Upper lobe of left lung (tissue), 6 donors: ENCODE measurements at places on chromosomes 4 and X. TPM values are rescaled to one million over a fixed set of nuclear protein-coding genes. Genes with fewer than 3 reads are reported as not detected.

Gene F8A3
- total RNA-seq: 25.7 TPM

DNA sequence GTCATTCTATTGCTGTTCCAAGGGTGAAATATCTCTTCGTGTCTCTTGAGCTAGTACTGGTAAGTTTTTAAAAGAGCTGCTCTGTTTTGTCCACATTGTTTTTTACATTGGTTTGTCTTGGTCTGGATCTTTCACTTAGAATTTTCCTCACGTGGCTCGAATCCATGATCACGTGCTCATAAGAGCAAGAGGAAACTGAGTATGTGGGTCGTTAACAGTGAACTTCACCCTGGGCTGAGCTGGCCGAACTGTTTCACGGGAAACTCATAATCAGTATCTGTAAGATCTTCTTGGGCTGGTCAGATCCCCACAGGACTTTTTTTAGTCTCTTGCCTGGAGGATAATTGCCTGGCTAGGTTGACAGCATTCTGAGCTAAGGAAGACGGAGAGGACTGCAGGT, 77.8 kb upstream of the HELT start:
- no peak overlapping the region for H3K27ac ChIP-seq
- no peak for DNase-seq
- H3K36me3 ChIP-seq: no peaks in the 10 kb centered on the region
- no peaks in the 10 kb centered on the region for H3K4me1 ChIP-seq
- no peaks in the 10 kb centered on the region for H3K27me3 ChIP-seq

Gene RIPPLY1
- total RNA-seq: not detected

- no peak for DNase-seq
- no peak overlapping the region for H3K4me3 ChIP-seq
- H3K36me3 ChIP-seq: no peaks in the 10 kb centered on the region
- H3K4me1 ChIP-seq: no peaks in the 10 kb centered on the region
These were observed 178.4 kb upstream of the GPRIN3 start for GRCh38 chr4:89486042-89486441.

DNA sequence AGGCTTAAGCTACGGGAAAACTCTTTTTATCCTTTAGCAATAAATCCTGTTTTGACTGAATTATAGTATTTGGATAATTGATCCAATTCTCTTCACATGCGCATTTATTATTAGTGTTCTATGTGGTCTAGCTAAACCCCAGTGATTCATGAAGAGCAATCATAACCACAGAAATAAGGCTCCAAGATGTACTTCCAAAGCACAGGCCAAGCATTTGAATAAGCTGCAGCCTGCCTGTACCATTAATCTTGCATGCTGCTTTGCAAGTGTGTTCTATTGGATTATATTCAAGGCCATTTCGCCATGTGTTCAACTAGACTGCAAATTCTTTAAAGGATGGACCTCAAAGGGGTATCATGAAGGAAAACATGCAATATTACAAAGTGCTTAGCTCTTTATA, 385.2 kb upstream of the FAT1 start:
- no peaks in the 10 kb centered on the region for H3K4me1 ChIP-seq
- no peak overlapping the region for H3K4me3 ChIP-seq
- no peak overlapping the region for H3K27ac ChIP-seq

Gene DUSP21
- not detected for total RNA-seq

GRCh38 chr4:3158841-3159240, 84.4 kb downstream of the HTT start:
- DNase-seq: no peak
- H3K27me3 ChIP-seq: no peaks in the 10 kb centered on the region
- H3K27ac ChIP-seq: no peak overlapping the region
- H3K4me3 ChIP-seq: no peak overlapping the region
- H3K36me3 ChIP-seq: peaks cover 66% of the 10 kb centered on the region
- no peaks in the 10 kb centered on the region for H3K4me1 ChIP-seq

Gene CSAG3
- total RNA-seq: not detected

DNA sequence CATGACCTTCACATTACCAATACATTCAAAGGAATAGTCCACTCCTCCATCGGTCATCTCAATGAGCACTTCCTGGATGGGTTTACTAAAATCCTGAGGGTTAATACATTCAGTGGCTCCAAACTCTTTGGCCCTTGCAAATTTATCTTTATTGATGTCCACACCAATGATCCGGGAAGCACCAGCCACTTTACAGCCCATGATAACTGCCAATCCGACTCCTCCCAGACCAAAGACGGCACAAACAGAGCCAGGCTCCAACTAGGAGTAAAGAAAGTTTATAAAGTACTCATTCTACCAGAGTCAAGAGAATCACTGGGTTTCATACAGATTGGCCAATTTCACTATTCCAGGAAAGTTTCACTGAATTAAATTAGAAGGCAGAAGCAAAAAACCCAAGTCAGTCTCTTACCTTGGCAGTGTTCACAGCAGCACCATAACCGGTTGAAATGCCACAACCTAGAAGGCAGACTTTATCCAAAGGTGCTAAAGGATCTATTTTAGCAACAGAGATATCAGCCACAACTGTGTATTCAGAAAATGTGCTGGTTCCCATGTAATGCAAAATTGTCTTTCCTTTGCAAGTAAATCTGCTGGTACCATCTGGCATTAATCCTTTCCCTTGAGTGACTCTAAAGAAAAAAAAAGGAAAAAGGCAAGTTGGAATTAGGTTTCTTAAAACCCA, 12.2 kb downstream of the ADH5 start:
- no peaks in the 10 kb centered on the region for H3K27me3 ChIP-seq
- no peak overlapping the region for H3K4me3 ChIP-seq
- H3K4me1 ChIP-seq: no peaks in the 10 kb centered on the region
- no peak overlapping the region for H3K27ac ChIP-seq
- peaks cover 98% of the 10 kb centered on the region for H3K36me3 ChIP-seq
- DNase-seq: no peak

DNA sequence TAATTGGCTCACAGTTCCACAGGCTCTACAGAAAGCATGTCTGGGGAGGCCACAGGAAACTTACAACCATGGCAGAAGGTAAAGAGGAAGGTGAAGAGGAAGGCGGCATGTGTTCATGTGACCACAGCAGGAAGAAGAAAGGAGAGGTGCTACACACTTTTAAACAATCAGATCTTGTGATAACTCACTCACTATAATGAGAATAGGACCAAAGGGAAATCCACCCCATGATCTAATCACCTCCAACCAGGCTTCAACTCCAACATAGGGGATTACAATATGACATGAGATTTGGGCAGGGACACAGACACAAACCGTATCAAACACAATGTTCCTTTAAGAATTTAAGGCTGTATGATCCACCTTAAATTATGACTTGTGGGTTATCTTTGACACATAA, 10.5 kb upstream of the PGM2 start:
- no peak for DNase-seq
- H3K27me3 ChIP-seq: no peaks in the 10 kb centered on the region
- H3K4me3 ChIP-seq: no peak overlapping the region
- no peaks in the 10 kb centered on the region for H3K4me1 ChIP-seq
- H3K36me3 ChIP-seq: no peaks in the 10 kb centered on the region
- no peak overlapping the region for H3K27ac ChIP-seq

GRCh38 chr4:140195806-140196205, 41.8 kb upstream of the MAML3 start:
- H3K36me3 ChIP-seq: no peaks in the 10 kb centered on the region
- no peaks in the 10 kb centered on the region for H3K4me1 ChIP-seq
- H3K27ac ChIP-seq: no peak overlapping the region
- H3K4me3 ChIP-seq: no peak overlapping the region
- no peaks in the 10 kb centered on the region for H3K27me3 ChIP-seq
- no peak for DNase-seq

DNA sequence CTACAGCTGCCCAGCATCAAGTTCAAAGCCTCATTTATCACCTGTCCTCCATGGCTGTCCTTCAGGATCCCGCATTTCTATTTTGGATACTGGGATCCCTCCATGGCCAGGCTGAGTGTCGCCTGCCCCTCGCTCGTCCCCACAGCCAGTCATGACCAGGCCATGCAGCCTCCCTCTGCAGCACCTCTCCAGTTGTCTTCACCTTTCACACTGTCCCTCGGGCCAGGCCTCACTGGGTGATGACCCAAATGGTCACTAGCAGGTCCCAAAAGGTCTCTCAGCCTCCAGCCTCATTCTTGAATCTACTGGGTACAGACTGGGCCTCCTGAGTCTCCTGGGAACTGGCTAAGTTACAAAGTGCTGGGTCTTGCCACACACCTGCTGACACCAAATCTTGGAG, 48.7 kb upstream of the HELT start:
- H3K27me3 ChIP-seq: no peaks in the 10 kb centered on the region
- no peak overlapping the region for H3K27ac ChIP-seq
- DNase-seq: no peak
- H3K4me3 ChIP-seq: no peak overlapping the region
- no peaks in the 10 kb centered on the region for H3K4me1 ChIP-seq
- no peaks in the 10 kb centered on the region for H3K36me3 ChIP-seq

DNA sequence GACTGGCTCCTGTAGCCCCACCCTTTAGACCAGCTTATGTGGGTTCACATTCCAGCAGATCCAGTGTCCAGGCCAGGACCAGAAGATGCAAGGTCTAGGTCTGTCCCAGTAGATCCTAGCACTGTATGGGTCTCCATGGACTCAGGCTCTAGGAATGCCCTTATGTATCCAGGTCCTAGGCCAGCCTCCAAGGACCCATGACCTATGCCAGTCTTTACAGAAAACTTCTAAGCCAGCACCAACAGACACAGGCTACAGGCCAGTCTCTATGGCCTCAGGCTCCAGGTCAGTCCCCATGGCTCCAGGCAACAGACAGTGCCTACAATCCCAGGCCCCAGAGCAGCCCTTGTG, 45.2 kb upstream of the MAGED4 start:
- no peak for DNase-seq
- H3K27me3 ChIP-seq: no peaks in the 10 kb centered on the region
- no peaks in the 10 kb centered on the region for H3K36me3 ChIP-seq
- H3K27ac ChIP-seq: no peak overlapping the region
- H3K4me1 ChIP-seq: no peaks in the 10 kb centered on the region

Gene SLC7A11
- 2.7 TPM for total RNA-seq

Gene TACR3
- total RNA-seq: not detected
